Activated T-cell treated with anti-CD3 and anti-CD28 coated beads, Interleukin-2, amount 50 U/mL, for 72 hours (primary cell): ENCODE measurements at places on chromosomes 2 and 18. TPM values are rescaled to one million over a fixed set of nuclear protein-coding genes. Genes with fewer than 3 reads are reported as not detected.

GRCh38 chr2:18724371-18725145 is 135.2 kb upstream of the NT5C1B start:
- DNase-seq = no peak
- H3K4me3 ChIP-seq = no peak overlapping the region
- H3K27me3 ChIP-seq = no peaks in the 10 kb centered on the region
- no peak overlapping the region for H3K27ac ChIP-seq
- H3K4me1 ChIP-seq = no peaks in the 10 kb centered on the region

- no peak for DNase-seq
- no peak overlapping the region for H3K4me3 ChIP-seq
- H3K4me1 ChIP-seq = peaks cover 38% of the 10 kb centered on the region
- H3K27ac ChIP-seq = no peak overlapping the region
- no peaks in the 10 kb centered on the region for H3K27me3 ChIP-seq
- H3K36me3 ChIP-seq = peaks cover 25% of the 10 kb centered on the region
Measured at GRCh38 chr2:190511104-190511503, 23.4 kb downstream of the NEMP2 start.

DNA sequence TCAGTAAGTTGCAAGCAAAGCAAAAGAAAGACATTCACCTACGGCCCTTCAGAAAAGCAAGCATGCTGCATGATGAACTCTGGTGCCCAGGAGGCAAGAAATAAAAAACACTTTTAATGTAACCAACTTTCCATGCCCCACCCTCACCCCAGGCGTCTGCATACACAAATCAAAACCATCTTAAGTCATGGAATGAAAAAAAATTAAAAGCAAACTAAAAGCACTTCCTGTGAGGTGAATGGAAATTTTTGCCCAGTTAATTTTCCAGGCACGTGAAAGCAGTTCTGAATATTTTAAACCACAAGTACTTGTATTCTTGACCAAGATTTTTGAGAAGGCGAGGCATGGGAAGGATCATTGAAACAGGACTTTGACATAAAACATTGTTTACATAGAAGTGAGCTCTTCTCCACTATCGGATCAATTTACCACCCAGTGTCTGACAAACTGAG is 2.5 kb upstream of the ICOS start:
- H3K4me3 ChIP-seq = peak overlapping the region; percentile 78
- peaks cover 60% of the 10 kb centered on the region for H3K4me1 ChIP-seq
- peak overlapping the region; percentile 99 for H3K27ac ChIP-seq

DNA sequence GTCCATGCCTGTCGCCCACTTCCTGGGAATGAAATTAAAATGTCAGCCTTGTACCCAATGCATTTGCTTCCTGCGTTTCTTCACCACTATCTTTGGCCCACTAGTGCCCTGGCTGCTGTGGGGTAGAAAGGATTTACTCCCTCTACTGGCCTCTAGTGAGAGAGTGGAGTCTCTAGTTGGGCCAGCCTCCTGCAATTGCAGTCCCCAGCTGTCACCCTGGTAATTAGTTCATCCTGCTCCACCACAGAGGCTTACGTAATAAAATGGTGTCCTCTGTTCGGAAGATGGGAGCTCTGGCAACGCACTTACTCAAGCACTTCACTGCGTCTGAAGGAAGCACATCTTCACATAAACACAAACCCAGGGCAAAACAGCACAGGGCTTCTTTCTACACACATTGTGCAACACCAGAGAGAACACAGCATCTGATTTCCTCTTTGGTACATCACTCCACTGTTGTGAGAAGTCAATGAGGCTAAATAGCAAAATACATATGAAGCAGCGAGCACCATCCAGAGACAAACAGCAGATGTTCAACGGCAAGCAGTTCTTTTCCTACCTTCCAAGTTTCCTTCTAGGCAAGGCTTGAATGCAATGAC is 274.6 kb downstream of the LRATD1 start:
- peaks cover 5% of the 10 kb centered on the region for H3K27me3 ChIP-seq
- DNase-seq = no peak
- H3K4me3 ChIP-seq = no peak overlapping the region
- H3K27ac ChIP-seq = no peak overlapping the region
- peaks cover 4% of the 10 kb centered on the region for H3K4me1 ChIP-seq

DNA sequence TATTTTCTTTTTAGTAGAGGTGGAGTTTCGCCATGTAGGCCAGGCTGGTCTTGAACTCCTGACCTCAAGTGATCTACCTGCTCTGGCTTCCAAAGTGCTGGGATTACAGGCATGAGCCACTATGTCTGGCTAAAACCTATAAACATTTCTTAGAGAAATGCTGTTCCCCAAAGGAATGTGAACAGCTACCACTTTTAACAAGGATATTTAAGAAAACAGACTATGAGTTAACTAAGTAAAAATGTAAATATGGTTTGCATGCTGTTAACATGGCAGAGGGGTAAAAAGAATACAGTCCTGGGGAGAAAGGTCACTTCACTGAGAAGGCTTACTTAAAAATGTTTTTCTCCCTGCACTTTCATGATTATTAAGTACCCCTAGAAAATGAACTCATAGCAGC is 57.1 kb downstream of the SLC16A14 start:
- peaks cover 12% of the 10 kb centered on the region for H3K4me1 ChIP-seq
- H3K27ac ChIP-seq = no peak overlapping the region
- H3K27me3 ChIP-seq = no peaks in the 10 kb centered on the region
- no peaks in the 10 kb centered on the region for H3K36me3 ChIP-seq

- no peak for DNase-seq
- H3K27me3 ChIP-seq = no peaks in the 10 kb centered on the region
- no peaks in the 10 kb centered on the region for H3K4me1 ChIP-seq
- peaks cover 5% of the 10 kb centered on the region for H3K36me3 ChIP-seq
Measured at GRCh38 chr2:113021312-113021711, 16.1 kb downstream of the IL36A start.

DNA sequence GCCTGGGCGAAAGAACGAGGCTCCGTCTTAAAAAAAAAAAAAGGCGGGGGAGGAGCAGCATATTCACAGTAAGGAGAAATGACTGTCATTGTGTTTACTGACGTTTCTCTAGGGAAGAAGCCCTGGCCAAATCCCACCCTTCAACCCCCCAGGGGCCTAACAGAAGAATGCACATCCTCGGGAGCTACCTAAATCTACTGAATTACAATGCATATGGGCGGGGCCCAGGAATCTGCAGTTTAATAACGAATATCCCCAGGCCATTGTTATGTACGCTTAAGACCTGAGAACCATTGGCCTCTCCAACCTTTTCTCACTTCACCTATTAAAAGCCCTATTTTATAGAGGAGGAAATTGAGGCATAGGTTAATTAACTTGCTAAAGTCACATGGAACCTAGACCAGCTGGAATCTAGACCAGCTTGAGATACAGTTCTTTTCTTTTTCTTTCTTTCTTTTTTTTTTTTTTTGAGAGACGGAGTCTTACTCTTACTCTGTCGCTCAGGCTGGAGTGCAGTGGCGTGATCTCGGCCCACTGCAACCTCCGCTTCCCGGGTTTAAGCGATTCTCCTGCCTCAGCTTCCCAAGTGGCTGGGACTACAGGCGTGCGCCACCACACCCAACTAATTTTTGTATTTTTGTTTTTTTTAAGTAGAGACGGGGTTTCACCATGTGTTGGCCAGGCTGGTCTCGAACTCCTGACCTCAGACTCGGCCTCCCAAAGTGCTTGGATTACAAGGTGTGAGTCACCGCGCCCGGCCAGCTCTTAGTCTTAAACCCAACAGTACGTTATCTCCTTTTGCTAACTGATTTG is 708 bp upstream of the RIF1 start:
- H3K36me3 ChIP-seq = peaks cover 6% of the 10 kb centered on the region
- DNase-seq = no peak
- peaks cover 19% of the 10 kb centered on the region for H3K4me1 ChIP-seq

DNA sequence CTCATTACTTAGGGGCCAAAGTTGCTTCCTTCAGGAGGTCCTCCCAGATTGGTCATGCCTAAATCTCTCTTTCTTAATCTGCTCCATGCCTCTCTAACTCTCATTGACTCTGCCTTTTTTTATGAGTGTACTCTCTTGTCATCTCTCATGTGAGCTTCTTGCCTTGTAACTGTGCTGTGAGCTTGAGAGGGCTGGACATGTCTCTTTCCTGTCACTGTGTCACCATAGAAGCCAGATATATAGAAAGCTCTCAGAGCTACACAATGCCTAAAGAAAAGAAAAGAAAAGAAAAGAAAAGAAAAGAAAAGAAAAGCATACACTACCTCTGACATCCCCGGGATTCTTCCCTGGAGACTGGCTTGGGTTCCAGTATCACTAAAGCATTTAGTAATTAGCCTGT is 161.5 kb upstream of the SKOR2 start:
- DNase-seq = no peak
- no peak overlapping the region for H3K4me3 ChIP-seq
- H3K36me3 ChIP-seq = no peaks in the 10 kb centered on the region
- no peak overlapping the region for H3K27ac ChIP-seq
- peaks cover 24% of the 10 kb centered on the region for H3K27me3 ChIP-seq

DNA sequence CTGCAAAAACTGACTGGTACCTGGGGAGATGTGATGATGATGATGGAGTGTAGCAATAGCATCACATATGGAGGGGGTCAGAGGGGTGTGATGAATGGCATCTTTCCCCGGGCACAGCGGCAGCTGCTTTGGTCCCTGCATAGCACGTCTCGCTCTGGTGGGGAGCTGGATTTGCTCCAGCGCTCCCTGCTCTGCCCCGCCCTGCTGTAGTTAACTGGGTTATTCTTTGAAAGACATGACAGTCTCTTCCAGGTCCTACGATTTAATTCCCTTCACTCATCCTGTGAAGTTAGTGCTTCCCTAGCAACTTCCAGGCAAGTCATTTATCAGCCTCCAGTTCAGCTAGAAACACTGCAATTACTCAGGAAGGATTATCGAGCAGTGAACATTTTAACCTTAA is 463.1 kb downstream of the TSN start:
- no peaks in the 10 kb centered on the region for H3K4me1 ChIP-seq
- H3K36me3 ChIP-seq = no peaks in the 10 kb centered on the region
- H3K4me3 ChIP-seq = no peak overlapping the region
- H3K27me3 ChIP-seq = no peaks in the 10 kb centered on the region

GRCh38 chr2:62250239-62250638 is 54.3 kb downstream of the B3GNT2 start:
- no peak overlapping the region for H3K4me3 ChIP-seq
- H3K27ac ChIP-seq = no peak overlapping the region
- no peaks in the 10 kb centered on the region for H3K4me1 ChIP-seq
- no peak for DNase-seq

- H3K36me3 ChIP-seq = no peaks in the 10 kb centered on the region
- no peaks in the 10 kb centered on the region for H3K4me1 ChIP-seq
- no peak overlapping the region for H3K27ac ChIP-seq
- H3K4me3 ChIP-seq = no peak overlapping the region
Measured at GRCh38 chr18:35508746-35509338, 11.1 kb upstream of the INO80C start.

- H3K27me3 ChIP-seq = peaks cover 46% of the 10 kb centered on the region
- DNase-seq = peak; percentile 35
- peak overlapping the region; percentile 84 for H3K27ac ChIP-seq
- peaks cover 54% of the 10 kb centered on the region for H3K4me1 ChIP-seq
- peak overlapping the region; percentile 79 for H3K4me3 ChIP-seq
Measured at GRCh38 chr2:86790134-86790675, 508 bp downstream of the CD8A start.

DNA sequence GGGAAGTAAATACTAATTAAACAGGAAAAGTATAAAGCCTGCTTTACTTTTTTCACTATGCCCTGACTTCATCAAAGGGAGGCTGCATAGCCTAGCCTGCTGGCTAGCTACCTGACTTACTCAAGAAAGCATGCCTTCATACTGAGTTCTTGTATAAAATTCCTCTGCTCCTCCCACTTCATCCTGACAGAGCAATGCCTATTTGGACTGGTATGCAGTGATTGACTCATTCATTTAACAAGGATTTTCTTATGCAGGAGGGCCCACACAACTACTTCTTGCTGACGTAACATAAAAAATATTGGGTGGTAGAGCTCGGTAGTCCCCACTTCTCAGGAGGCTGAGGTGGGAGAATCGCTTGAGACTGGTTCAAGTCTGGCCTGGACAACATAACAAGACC is 70.5 kb downstream of the PRPF40A start:
- H3K36me3 ChIP-seq = peaks cover 6% of the 10 kb centered on the region
- no peak overlapping the region for H3K4me3 ChIP-seq
- no peaks in the 10 kb centered on the region for H3K27me3 ChIP-seq
- DNase-seq = no peak
- H3K27ac ChIP-seq = no peak overlapping the region
- no peaks in the 10 kb centered on the region for H3K4me1 ChIP-seq

TMEM185B gene
- total RNA-seq = 20.9 TPM

DNA sequence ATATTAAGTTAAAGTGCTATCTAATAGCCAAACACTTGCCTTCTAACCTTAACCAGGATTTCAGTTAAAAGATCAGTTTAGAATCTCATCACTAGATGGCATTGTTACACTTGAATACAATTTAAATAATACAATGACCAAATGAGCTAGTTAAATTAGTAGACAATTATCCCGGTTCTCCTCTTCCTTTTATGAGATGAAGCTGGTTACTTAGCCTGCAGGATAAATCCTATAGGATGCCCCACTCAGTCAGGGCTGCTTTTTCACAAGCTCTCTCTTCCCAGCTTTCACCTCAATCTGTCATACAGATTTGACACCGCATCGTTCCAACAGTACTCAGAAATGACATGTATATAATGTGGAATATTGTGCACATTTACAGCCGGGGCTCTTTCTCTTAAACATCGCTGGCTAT is 678.8 kb downstream of the KCNJ3 start:
- peak overlapping the region; percentile 76 for H3K4me3 ChIP-seq
- no peaks in the 10 kb centered on the region for H3K36me3 ChIP-seq
- no peak for DNase-seq
- H3K4me1 ChIP-seq = peaks cover 13% of the 10 kb centered on the region

ANTXR1 gene
- not detected for total RNA-seq

DNA sequence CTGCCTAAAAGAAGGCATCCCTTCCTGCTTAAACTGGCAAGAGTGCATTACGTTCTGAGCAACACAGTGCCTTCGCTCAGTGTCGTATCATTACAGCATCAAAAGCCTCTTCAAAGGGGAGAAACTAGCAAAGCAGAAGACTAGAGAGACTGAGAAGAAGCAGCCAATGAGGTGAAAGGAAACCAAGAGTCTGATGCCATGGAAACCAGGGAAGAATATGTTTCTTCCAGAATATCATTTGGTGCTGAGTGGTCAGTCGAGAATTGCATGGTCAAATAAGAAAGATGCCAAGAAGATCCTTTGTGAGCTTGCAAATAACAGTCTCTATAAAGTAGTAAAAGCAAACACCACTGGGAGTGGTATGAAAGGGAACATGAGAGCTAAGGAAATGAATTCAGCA is 312.1 kb upstream of the CHST9 start:
- H3K36me3 ChIP-seq = no peaks in the 10 kb centered on the region
- no peak overlapping the region for H3K27ac ChIP-seq
- DNase-seq = no peak
- no peak overlapping the region for H3K4me3 ChIP-seq
- no peaks in the 10 kb centered on the region for H3K27me3 ChIP-seq

TRIM54 gene
- not detected for total RNA-seq

GRCh38 chr2:126802774-126803433 is 95.8 kb upstream of the TEX51 start:
- H3K4me1 ChIP-seq = no peaks in the 10 kb centered on the region
- H3K36me3 ChIP-seq = no peaks in the 10 kb centered on the region
- no peak overlapping the region for H3K4me3 ChIP-seq

- H3K27ac ChIP-seq = no peak overlapping the region
- no peaks in the 10 kb centered on the region for H3K4me1 ChIP-seq
- no peak for DNase-seq
- no peaks in the 10 kb centered on the region for H3K36me3 ChIP-seq
Measured at GRCh38 chr18:37282386-37283037, 283.1 kb downstream of the CELF4 start.
